ENCODE measurements at places on chromosomes 1 and 21. TPM values are rescaled to one million over a fixed set of nuclear protein-coding genes. Genes with fewer than 3 reads are reported as not detected.

The RPTN gene
- 0.25 TPM for total RNA-seq

The GJA8 gene
- not detected for total RNA-seq

The VANGL2 gene
- 11.0 TPM for total RNA-seq

The AUNIP gene
- 1.5 TPM for total RNA-seq

The OR2L3 gene
- total RNA-seq, result not detected

The DCST1 gene
- total RNA-seq, result not detected

The PRAMEF5 gene
- not detected for total RNA-seq

The NRIP1 gene
- 30.9 TPM for total RNA-seq

The ARID1A gene
- total RNA-seq, result 91.6 TPM
